ENCODE measurements at places on chromosomes 16 and 17.

DNA sequence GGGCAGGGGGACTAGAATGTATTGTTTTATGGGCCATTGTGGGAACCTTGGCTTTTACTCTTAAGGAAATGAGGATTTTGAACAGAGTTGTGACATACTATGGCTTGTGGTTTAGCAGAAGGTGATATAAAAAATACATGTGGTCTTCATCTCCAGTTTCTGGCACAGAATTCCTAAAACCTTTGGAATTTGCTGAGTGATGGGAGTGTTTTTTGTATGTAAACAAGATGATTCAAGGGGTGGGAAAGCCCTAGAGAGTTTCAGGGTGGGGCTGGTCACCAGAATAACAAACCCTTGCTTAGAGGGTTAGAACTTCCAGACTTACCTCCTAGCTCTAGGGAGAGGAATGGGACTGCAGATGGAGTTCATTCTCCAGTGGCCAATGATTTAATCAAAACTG, 316.1 kb downstream of the PHKB start:
- no peak for DNase-seq

DNA sequence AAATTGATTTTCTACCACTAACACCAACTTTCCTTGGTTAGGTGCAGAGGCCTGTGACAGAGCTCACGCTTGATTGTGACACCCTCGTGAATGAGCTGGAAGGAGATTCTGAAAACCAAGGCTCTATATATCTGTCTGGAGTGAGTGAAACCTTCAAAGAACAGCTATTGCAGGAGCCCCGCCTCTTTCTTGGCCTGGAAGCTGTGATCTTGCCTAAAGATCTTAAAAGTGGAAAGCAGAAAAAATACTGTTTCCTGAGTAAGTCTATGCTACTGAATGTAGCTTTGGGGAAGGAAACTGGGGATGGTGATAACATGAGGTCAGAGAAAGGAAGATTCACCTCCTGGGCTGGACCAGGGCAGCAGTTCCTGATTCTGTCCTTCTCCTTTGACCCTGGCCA, 38.3 kb downstream of the REXO5 start:
- DNase-seq = no peak

- DNase-seq = no peak
Measured at GRCh38 chr16:2779151-2779920, 2.3 kb upstream of the ELOB start.

DNA sequence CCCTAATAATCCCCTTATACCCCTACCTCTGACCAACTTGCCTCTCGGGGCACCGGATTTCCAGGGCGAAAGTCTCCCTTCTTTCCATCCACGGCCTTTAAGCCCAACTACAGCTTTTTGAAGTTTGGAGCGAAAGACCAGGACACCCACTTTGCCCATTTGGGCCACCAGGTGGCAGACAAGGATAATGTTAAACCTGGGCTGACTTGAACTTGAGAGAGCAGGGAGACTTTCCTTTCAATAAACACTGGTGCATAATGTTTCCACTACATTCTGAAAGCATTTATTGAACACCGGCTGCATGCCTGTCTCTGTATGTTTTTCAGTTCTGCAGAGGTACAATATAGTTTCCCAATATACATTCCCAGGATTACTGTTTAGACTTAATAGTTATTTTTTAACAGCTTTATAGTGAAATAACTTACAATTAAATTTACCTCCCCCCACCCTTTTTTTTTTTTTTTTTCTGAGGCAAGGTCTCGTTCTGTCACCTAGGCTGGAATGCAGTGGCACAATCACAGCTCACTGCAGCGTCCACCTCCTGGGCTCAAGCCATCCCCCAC, 6.9 kb upstream of the CES3 start:
- DNase-seq = peak; percentile 81

DNA sequence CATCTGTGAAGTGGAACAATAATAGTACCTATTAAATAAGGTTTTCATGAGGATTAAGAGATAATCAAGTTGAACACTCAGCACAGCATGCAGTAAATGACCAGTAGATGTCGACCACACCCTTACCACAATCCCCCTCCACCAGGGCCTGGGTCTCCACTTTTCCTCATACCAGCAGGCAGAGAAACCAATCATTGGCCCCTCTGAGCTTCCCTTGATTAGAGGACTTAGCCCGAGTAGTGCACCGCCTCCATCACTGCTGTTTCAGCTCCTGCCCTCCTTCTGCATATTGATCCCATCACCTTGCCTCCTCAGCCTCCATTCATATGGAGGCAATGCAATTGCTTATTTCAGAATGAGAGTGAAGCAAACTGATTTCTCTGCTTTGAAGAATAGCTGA, 96.5 kb upstream of the CDH11 start:
- no peak for DNase-seq

GRCh38 chr16:4972938-4973587, 14.9 kb downstream of the SEC14L5 start:
- DNase-seq = no peak

DNA sequence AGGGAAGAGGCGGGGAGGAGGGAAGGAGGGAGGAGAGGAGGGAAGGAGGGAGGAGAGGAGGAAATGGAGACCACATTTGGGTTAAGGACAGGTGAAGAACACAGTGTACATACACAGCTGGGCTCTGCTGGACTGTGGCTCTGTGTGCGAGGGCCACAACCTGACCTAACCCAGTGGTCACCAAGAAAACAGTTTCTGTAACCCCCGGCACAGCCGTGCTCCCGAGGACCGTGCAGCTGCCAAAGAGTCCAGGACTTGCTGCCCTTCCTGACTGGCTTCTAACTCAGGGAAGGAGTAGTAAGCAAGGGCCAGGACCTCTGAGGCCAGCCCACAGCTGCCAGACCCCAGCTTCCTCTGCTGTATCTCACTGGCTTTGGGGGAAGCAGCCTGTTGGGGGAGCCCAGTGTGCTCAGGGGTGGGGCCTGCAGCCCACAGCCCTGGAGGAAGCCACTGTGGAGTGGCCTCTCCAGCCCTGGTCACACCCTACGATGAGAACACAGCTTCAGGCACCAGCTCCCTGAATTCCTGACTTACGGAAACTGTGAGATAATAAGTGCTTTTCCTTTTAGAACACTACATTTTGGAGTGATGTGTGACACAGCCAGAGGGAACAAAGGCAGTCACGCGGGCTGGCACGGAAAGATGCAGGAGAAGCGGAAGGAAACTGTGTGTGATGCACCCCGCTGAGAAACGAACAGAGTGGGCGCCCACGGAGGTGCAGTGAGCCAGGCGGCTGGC, 32.3 kb downstream of the SLC7A5 start:
- no peak for DNase-seq

- DNase-seq = no peak
Measured at GRCh38 chr17:34474706-34475105, 104.7 kb upstream of the TMEM132E start.

DNA sequence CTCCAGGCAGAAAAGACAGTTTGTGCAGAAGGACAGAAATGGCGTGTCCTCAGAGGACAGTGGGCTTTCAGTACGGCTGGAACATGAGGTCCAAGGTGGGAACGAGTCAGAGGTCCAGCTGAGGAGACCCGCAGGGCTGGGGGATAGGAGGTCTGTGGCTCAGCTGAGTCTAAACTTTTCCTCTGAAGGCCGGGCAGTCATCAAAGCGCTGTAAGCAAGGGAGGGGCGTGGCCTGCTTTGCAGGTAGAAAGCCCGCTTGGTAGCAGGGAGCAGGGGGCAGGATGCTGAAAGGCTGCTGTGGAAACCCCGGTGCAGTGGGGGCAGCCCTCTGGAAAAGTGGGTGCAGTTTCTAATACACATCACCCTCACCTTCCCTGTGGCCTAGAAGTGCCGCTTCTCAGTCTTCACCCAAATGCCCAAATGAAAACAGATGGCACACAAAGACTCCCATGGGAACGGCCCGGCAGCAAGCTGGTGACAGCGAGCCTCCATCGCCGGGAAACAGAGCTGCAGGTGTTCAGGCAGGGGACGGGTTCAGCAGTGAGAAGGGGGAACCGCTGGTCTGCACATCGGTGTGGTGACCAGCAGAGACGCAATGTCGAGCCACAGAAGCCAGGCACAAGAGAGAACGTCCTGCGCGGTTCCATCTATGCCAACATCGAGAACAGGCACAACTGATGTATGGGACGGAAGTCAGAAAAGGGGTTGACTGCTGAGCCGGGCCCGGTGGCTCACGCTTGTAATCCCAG, 12.2 kb upstream of the OSGIN1 start:
- no peak for DNase-seq

- DNase-seq = peak; percentile 3
Measured at GRCh38 chr17:60959696-60960095, 282.0 kb downstream of the BCAS3 start.

DNA sequence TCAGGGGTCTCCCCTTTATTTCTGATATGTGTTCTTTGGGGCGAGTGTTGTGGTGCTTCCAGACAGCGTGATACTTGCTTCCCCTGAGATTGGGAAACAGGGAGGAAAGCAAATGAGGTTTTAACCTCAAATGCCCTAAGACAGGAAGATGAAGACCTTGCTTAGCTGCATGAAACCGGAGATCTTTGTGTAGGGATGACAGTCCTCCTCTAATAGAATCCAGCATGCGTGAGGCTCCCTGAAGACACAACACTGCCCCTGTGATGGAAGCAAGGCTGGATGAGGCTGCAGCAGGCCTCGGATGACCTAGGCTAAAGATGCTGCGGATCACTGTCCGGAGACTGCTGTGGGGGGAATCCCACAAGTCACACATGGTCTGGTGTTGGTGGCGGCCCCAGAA, 491.0 kb downstream of the CDH13 start:
- DNase-seq = no peak

GRCh38 chr17:38815576-38816193, 9.4 kb downstream of the CWC25 start:
- no peak for DNase-seq

- DNase-seq = no peak
Measured at GRCh38 chr16:68411086-68411485, 37.2 kb downstream of the SMPD3 start.

Measured in suppressor macrophage treated with lipopolysaccharide for 4 hours (primary cell).